ENCODE measurements at places on chromosomes 12 and 14.

DNA sequence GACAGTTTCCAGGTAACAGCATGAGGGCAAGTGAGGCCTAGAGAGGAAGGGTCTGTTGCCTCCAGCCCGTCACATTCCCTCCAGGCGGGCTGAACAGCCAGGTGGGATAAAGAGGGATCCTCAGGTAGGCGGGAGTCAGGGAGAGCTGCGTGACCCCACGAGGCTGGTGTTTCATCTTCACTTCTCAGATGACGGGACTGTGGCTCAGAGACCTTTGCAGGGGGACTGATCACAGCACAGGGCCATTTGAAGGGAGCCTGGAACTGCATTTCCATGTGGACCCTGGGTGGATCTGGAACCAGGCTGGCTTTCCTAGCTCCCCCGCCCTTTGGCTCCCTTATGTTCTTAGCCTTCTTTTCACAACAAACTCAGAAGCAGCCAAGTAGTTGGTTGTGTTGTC is 37.4 kb downstream of the SH2B3 start:
- no peak for DNase-seq

- no peak for DNase-seq
Observed at GRCh38 chr12:19215115-19215514, 85.6 kb downstream of the PLEKHA5 start.

GRCh38 chr12:129886541-129886940 is 17.3 kb downstream of the TMEM132D start:
- no peak for DNase-seq

DNA sequence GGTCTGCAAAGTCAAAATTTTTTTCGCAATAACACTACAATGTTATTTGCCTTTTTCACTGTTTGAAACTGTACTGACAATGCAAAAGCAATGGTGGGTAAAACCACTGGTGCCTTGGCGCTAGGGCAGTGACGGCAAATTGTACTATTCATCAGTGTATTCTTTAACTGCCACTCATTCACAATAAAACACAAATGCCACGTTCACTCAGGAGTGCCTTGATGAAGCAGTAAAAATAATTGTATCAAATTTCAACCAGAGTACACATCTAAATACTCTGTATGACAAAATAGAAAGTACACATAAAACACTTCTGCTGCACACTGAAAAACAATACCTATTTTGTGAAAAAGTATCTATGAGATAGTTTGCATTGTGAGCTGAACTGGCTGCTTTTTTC is 17.8 kb downstream of the DCAF5 start:
- DNase-seq = no peak

GRCh38 chr12:103969391-103969790 is 3.7 kb downstream of the TDG start:
- DNase-seq = no peak

DNA sequence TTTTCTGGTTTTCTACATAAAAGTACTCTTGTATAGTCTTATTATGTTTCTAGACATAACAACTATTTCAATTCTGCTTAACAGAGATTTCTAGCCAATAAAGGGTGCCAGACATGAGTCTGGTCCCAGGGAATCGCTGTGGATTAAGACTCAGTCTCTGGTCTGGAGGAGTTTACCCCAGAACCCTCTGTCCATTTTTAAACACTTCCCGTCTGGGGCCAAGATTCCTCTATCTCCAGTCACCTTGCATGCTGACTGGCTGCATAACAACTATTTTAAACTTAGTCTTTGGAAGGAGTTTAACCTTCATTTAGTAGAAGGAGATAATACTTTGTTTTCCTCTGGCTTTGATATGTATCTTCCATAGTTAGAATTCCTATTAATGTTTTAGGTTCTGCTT is 163.1 kb upstream of the IFNG-AS1 start:
- no peak for DNase-seq

GRCh38 chr14:69919815-69920214 is 40.6 kb downstream of the SMOC1 start:
- DNase-seq = no peak

GRCh38 chr12:42482748-42483520 is 106.6 kb downstream of the PRICKLE1 start:
- peak; percentile 87 for DNase-seq

GRCh38 chr12:71556875-71557274 is 106.8 kb downstream of the ZFC3H1 start:
- peak; percentile 15 for DNase-seq

DNA sequence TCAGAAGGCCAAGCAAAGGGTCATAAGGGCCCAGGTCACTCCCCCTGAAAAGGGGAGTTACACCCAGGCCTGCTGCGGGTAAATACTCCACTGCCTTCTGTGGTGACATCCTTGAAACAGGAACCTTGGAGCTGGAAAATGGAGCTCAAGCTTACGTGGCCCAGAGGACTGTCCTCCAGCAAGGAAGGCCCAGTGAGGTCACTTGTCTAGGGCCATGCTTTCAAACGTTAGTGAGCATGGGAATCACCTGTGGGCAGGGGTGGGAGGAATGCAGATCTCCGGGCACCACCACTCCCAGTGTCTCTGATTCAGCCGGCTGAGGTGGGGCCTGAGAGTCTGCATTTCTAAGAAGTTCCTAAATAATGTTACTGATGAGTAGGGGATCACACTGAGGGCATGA is 140.5 kb upstream of the CCND2 start:
- no peak for DNase-seq

- DNase-seq = no peak
Observed at GRCh38 chr12:112178796-112179195, 53.4 kb downstream of the TRAFD1 start.

- no peak for DNase-seq
Observed at GRCh38 chr14:79043194-79043889, 873.2 kb downstream of the NRXN3 start.

GRCh38 chr12:130367523-130367922 is 29.8 kb downstream of the PIWIL1 start:
- no peak for DNase-seq

DNA sequence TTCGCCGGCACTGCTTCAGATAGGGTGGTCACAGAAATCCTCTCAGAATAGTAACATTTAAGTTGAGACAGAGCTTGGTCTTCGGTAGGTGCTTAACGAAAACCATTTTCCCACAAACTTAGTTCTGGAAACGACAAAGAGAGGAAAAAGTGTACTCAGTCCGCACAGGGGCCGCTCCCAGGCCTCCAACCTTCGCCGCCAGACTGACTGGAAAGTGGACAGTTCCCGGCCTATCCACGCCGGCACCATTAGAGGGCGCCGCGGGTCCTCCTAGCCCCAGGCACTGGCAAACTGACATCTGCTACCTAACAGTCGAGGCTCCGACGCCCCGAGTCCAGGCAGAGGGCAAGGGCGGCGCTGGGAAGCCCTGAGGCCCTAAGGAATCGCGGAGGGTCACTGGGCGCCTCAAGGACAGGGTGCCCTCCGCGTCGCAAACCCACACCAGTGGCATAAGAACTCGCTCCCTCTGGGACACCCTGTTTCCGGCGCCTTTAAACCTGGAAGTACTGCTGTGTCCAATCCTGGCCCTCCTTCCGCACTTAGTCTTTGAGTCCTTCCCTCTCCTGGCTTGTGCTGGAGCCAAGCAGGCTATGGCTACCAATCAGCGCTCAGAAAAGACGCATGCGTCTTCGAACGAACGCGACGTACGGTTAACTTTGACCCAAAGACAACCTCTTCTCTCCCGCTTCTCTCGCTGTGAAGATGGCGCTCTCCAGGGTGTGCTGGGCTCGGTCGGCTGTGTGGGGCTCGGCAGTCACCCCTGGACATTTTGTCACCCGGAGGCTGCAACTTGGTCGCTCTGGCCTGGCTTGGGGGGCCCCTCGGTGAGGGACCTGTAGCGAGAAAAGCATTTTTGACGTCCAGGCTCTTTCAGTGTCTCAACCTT is at the start of gene LETMD1:
Gene LETMD1, plus strand, starts transcription at position 673 of the 886 bp plus-strand sequence. Its CDS starts 30 bp downstream, at position 703.
- peak; percentile 71 for DNase-seq

DNA sequence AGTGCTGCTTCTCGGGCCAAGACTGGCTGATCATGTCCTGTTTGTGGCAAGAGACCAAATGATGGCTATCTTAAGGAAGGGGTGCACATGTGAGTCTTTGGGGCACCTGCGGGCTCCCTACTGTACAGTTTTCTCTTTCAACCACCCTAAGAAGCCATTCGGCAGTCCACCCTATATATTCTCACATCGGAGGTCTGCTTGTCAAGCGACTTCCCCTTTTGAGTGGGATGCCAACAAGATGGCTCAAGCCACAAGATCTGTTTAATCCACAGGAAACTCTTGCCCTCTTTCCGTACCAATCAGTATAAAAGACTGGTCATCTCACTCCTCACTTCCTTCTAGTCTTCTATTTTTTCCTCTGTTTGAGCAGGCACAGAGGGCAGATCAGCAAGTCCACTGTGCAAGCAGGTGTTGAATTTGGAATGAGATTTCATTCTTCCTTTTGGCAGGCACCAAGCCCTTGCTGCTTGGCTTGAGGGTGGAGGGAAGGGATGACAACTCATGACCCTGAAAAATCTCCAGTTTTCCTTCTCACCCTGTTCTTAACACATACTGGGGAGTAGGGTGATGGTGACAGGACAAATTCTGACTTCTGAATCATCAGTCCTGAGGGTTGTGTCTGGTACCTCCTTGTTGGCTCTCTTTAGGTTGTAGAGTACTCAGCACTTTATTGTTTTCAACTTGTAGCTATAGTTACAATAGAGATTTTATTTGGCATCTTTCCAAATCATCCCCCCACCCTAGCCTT is 17.6 kb downstream of the LACRT start:
- DNase-seq = no peak

DNA sequence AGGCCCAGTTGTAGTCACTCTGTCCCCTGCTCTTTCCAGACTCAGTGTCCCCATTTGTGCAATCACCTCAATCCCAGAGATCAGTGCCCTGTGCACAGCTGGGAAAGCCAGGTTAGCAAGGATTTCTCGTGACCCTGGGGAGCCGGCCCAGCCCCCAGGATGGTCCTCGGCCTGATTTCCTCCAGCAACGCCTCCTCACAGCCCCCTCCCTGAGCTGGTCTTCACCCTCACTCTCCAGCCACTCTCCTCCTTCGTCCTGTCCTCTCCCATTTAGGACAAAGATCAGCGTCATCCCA is 194.8 kb upstream of the C14orf180 start:
- DNase-seq = no peak

- DNase-seq = no peak
Observed at GRCh38 chr12:24075650-24076049, 126.2 kb upstream of the SOX5 start.

DNA sequence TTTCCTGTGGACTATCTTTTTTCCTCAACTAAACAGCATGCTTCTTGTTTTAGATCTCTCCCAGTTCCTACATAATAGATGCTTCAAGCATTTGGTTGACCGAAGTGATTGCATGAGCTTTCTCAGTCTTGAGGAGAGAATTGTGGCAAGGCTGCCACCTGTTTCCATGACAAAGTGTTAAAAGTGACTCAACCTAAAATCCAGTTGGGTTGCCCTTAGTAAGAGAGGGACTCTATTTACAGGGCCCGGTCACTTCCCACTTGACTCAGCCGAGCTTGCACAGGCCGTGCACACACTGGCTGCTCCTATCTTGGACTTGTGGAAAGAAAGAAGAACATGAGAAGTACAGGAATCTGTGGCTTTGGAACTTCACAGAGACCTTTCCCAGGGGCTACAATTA is 2.1 kb upstream of the B4GALNT3 start:
- DNase-seq = no peak

DNA sequence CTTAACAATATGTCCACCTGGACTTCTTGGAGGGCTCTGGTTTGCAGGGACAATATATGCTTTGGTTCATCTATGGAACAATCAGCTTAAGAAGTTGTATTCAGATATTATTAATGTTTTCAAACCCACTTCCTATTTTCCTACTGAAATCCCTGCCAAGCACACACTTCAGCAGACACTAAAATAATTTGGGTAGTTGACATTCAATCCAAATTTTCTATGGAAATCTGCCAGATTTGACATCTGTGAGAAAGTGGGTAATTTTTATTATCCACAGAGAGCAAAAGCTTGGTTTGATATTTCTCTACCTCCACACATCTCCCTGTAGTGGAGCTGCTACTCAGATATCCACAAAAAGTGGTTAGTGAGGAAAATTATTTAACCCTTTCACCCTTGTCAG is 378.8 kb upstream of the SOX5 start:
- DNase-seq = no peak

- DNase-seq = no peak
Observed at GRCh38 chr14:101004954-101005353, 101.4 kb upstream of the RTL1 start.

- DNase-seq = no peak
Observed at GRCh38 chr12:95117178-95117599, 43.8 kb upstream of the NR2C1 start.

GRCh38 chr14:98808494-98809407 is 463.2 kb downstream of the BCL11B start:
- no peak for DNase-seq

DNA sequence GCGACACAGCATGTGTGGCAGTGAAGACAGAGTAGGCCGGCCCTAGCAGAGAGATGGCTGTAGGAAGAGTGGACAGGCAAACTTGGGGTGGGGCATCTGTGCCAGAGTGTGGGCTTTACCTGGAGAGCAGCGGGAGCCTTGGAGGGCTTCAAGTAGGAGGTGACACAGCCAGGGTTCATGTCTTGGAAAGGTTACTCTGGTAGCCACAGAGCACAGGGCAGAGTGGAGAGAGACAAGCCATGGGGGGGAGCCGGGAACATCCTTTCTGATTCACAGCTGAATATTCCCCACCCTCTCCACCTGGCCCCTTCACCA is 53.5 kb upstream of the DIO3 start:
- DNase-seq = no peak

DNA sequence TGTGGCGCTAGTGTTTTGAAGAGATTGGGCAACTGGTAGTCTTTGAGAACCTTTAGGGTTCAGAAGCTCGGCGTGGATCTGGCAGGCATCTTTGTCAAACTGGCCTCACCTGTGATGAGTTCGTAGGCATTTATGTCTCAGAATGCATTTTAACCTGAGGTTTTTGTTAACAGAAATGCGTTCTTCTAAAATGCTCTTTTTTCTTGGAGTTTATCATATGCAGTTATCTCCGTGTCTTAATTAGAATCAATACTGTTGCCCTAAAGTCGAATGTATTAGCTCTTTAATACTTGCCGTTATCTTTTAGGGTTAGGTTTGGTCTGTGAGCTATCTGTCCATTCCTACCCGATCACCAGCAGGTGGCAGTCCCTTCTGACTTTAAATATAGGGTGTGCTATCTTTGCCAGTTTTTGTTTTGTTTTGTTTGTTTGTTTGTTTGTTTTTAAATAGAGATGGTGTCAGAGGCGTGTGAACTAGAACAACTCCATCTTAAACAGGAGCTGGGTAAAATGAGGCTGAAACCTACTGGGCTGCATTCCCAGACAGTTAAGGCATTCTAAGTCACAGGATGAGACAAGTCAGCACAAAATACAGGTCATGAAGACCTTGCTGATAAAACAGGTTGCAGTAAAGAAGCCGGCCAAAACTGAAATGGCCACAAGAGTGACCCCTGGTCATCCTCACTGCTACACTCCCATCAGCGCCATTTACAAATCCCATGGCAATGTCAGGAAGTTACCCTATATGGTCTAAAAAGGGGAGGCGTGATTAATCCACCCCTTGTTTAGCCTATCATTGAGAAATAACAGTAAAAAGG is 1.4 kb downstream of the ATF1 start:
- DNase-seq = peak; percentile 40

GRCh38 chr14:25010471-25010870 is 39.5 kb downstream of the STXBP6 start:
- no peak for DNase-seq
